ENCODE measurements at places on chromosomes 2 and 18.

DNA sequence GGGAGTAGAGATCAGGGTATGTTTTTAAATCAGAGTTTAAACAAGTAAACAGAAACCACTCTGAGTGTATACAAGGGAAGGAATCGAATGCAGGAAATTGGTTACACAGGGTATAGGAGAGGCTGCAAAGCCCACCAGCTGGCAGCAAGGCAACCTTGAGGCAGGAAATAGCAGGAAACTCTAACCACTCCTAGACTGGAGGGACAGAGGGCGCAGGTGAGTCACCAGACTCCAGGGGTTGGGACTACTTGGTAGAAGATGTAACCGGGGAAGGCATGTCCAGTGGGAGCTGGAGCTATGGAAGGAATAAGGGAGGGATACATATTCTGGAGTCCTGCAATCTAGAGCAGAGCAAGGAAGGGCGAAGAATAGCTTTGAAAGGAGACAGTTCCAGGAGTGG is 152.3 kb downstream of the MEIS1 start:
- DNase-seq = no peak

DNA sequence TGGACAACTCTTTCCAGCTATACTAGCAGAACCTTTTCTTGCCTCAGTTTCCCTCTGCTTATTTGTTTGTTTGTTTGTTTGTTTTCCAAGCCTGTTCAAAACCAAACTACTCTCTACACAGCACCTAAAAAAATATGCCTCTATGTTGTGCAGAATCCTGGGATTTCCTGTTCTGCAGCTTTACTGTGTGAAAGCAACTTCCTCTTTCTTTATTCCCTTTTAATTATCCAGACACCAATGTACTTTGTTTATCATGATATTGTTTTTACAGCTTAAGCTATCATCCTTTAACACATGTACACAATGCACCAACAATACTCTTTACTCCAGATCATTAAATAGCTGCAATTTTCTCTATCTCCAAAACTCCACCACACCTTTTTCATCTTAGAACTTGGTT is 259.5 kb downstream of the EPHA4 start:
- no peak for DNase-seq

- DNase-seq = no peak
Observed at GRCh38 chr2:186827862-186828492, 21.0 kb downstream of the ZSWIM2 start.

GRCh38 chr2:158618891-158619490 is 162.2 kb downstream of the PKP4 start:
- DNase-seq = no peak

DNA sequence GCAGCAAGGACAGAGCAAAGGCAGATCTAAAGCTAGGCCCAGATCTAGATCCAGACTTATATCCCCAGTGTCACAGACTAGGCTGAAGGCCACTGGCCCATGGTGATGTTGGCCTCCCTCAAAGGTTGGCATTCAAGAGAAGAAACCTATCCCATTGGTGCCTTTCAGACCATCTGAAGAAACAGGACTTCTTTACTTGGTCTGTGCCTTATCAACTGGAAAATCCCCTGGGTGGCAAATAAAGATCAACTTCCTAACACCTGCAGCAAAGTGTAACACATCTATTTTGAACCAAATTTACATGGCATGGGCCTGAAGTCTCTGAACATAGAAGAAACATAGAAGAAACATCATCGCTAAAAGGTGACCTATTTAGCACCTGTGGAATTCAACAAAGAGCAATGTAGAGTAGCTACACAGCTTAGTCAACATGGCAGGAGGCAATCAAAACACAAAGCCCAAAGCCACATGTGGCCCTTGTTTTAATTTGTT is 35.8 kb downstream of the METTL4 start:
- DNase-seq = no peak

DNA sequence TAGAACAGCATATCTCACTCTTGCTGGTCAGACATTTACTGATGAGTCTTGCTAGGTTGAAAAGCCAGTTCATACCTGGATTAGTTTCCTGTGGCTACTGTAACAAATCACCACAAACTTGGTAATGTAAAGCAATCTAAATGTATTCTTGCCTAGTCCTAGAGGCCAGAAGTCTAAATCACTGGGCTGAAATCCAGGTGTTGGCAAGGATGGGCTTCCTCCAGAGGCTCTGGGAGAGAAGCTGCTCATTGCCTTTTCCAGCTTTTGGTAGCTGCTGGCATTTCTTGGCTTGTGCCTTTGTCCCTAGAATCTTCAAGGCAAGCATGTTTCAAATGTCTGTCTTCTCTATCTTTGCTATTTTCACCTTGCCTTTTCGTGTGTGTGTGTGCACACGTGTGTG is 62.3 kb upstream of the MAP4K3 start:
- DNase-seq = no peak

- DNase-seq = no peak
Observed at GRCh38 chr18:44859751-44860439, 179.2 kb downstream of the SETBP1 start.
